NCI-H69 (cell line): ENCODE measurements at places on chromosomes 3 and 15.

DNA sequence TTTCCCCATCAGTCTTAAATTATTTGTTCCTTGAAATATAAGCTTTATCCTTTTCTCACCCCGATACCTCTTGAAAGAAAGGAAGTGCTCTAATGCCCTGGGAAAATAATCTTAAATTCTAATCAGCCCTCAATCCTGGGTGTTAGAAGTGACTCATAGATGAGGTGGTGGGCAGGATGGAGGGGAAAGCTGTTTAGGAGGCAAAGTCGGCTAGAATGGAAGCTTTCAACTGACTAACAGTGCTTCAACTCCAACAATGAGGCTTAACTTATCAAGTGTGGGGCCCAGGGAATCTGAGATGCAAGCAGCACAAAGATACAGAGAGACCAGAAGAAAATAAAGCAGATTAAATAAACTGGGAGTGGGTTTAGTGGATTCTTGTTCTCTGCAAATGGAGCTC lies 175.8 kb downstream of the EPHB1 start:
- DNase-seq: no peak

DNA sequence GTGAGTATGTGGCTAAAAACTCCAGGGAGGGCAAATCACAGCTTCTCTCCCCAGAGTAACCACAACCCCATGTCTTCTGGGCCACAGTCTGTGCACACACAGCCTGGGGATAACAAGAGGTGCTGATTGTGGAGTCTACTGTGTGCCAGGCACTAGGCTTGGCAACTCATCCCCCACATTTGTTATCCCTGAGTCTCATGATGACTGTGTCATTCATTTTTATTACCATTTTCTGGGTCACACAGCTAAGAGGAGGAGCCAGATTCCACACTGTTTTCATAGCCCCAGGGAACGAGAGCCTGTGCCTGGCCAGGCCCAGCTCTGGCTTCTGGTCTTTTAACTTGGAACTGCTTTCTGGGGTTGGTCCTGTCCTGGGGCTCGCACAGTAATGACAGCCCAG lies 34.5 kb downstream of the ESYT3 start:
- DNase-seq: peak; percentile 1

GRCh38 chr3:29773481-29773880 lies 492.6 kb downstream of the RBMS3 start:
- peak; percentile 4 for DNase-seq

- DNase-seq: no peak
These were observed 25.6 kb upstream of the EIF4A2 start for GRCh38 chr3:186757686-186758220.

GRCh38 chr3:126858401-126858800 lies 124.5 kb upstream of the PLXNA1 start:
- no peak for DNase-seq

GRCh38 chr3:78116874-78117273 lies 1077.0 kb downstream of the ROBO2 start:
- no peak for DNase-seq

DNA sequence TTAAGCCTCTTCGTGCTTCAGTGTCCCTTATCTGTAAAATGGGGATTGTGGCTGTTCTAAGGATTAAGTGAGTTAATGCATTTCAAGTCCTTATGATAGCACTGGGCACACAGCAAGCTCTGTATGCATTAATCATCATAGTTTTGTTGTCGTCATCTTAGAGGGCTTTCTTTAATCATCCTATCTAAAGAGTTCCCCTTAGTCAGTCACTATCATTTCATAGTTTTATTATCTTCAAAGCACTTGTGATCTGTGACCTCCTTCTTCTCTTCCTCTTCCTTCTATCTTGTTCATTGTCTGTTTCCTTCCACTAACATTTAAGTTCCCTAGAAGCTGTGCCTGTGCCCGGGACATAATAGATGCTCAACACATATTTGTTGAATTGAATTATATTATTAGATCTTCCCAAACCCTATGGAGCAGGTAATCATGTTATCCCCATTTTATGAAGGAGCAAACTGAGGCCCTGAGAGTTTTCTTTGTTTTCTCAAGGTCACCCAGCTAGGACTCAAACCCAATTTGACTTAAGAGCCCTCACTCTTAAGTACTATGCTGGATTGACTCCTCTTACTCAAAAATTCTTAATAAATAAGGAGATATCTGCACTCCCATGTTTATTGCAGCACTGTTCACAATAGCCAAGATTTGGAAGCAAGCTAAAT lies 24.1 kb downstream of the DUOX2 start:
- no peak for DNase-seq

DNA sequence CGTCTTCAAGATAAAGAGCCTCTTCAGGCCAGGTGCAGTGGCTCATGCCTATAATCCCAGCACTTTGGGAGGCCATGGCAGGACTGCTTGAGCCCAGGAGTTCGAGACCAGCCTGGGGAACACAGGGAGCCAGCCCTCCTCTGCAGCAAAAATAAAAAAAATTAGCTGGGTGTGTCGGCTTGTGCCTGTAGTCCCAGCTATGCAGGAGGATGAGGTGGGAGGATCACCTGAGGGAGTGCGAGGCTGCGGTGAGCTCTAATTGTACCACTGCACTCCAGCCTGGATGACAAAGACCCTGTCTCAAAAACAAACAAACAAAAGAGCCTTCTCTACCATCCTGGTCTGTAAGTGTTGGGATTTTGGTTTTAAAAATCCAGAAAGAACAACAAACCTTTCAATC lies 11.1 kb downstream of the WDR53 start:
- no peak for DNase-seq

DNA sequence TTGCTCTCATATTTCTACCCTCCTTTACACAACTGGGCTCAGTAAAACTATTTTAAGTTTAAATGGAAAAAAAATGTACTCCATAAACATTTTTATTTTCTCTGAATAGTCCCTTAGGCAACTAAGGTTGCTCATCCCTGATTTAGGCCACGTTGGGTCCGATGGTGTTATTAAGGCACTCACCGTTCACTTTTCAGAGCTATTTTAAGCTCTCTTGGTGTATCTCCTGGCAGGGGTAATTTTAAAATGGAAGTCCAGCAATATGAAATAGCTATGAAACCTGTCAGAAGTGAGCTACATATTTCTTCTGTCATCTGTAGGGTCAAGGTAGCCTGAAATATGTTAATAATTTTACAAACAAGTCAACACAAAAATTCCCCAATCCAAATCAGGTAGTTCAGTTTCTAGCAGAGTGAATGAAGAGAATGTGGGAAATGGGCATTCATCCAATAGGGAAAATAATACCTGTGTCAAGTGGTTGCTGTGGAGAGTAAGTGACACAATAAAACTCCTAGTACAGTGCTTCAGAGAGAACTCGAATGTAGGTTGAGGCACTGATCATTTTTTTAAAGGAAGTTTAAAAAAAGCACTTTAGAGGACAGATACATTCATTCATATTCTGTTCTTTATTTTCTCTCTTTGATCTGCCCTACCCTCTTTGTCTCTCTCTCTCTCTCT lies 209.3 kb upstream of the FEZF2 start:
- DNase-seq: no peak

DNA sequence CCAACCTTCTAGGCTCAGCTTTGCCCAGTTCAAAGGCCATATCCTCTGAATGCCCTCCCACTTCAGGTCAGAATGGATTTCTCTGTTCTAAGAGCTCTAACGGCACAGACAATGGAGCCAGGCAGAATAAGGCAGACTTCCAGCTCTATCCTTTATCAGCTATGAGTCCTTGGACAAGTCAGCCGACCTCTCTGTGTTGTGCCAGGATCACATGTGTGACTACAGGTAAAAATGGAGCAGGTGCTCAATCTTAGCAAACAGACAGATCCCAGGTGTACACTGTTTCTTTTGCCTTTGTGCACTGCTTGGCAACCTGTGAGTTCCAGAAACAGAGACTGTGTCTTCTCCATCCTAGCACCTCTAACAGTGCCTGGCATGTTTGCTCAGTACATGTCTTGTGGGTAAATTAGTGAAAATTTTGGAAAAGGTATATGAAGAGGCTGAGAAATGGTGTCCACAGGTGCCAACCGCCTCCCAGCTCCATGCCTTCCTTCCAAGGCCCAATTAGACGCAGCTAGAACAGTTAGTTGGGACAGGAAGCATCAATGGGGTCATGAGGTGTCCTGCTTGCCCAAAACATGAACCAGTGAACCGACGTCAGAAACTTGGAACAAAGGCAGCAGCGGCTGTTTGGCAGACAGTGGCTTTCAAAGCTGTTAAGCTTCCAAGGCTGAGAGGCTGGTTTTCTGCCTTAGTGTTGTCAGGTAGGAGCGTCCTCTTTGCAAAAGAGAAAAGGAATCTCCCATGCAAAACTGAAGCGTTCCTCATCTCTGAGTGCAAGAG lies 28.7 kb downstream of the TLE3 start:
- DNase-seq: no peak

DNA sequence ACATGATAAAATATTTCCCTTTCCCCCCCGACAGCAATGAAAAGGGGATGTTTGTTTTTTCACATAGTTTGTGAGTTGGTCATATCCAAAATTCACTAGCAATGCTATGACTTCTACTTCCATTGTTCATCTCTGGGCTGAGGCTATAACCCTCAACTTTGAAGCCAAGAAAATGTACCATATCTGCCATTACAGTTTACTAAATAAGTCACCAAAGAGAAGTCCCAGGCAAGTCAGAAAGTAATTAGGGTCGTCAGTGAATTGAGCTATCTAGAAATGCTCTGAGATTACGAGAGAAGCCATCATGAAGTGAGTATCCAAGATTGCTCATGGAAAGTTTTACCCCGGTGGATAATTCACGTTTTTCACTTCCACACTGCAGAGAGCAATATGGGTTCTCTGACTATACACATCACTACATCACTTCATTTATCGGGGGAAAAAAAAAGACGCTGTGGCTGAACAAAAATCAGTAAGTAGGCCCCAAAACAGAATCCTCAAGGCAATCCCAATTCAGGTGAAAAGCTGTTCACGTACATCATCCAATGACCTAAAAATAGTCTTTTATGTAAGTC lies 1.4 kb downstream of the PEAK1 start:
- no peak for DNase-seq

GRCh38 chr15:26615188-26615926 lies 157.5 kb downstream of the GABRB3 start:
- DNase-seq: no peak

DNA sequence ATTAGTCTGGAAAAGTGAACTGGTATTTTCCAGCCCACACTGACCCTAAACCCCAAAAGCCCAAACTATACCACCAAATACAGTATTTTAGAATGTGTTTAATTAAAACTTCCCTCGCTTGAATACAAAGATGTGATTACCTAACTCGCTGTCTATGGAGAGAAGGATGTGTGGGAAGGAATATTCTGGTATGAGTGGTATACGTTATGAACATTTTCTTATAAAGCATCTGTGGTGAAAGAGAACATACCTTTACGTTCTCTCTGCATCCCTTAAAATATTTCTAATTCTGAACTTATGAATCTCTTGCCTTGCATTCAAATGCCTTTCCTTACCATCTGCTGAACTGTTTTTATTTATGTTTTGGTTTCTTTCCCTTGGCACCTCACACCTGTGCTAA lies 201.4 kb downstream of the MBNL1 start:
- no peak for DNase-seq

DNA sequence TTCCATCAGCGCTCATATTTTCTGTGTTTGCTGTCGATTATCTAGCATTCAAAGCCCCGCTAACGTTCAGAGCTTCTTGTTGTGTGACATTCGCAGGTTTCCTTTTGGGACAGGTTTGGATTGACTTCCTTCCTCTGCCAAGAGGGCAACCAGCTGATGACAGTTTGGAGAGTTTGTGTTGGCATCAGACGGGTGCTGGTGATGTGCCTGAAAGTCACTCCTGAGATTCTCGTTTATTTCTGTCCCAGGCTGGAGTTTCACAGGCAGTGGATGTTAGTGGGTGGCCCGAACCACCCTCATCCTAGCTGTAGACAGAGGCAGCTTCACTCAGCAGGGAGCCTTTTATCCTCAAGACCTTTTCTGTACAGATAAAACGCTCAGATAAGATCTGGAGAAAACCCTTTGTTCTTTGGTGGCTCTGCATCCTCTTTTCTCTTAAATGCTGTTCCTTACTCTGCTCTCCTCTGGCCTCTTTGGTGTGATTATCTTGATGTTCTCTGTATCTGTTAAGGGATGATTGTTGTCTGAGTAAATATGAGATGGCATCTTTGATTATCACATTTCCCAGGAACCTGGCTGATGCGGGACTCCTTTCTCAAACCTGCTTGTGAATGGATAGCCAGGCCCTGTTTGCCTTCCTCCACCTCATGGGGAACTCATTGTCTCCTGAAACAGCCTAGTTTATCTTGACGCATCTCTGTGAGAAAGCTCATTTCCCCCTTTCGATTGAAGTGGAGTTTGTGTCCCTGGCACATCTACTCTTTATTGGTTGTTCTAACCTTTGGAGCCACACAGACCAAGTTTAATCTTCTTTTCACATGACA lies 35.9 kb downstream of the CGNL1 start:
- no peak for DNase-seq

- no peak for DNase-seq
These were observed 568.2 kb downstream of the TUSC7 start for GRCh38 chr3:117277816-117278215.

GRCh38 chr15:53351373-53351772 lies 408.1 kb downstream of the WDR72 start:
- peak; percentile 27 for DNase-seq

GRCh38 chr3:147380977-147381376 lies 25.4 kb downstream of the ZIC4 start:
- DNase-seq: no peak

- DNase-seq: no peak
These were observed 2.3 kb downstream of the PPP2R3A start for GRCh38 chr3:135967867-135968266.

GRCh38 chr3:133208184-133208583 lies 170.0 kb downstream of the TMEM108 start:
- peak; percentile 31 for DNase-seq

DNA sequence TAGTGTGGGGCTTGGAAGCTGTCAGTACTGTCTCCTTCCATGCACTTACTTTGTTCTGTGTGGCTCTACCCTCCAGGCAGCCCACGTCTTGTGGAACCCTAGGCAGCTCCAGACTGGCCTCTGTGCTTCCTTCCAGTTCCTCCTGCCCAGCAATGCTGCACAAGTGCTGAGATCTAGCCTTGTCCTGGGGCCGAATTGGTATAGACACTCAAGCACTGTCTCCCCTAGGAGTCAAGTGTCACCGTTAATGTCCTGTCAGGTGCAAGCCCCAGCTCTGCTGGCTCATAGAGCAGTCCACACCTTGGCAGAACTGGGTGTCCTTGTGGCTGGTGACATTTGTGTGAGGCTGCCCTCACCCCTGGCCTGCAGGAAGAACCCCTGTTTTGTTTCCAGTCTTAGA lies 130.1 kb downstream of the EEFSEC start:
- DNase-seq: no peak

GRCh38 chr3:142866841-142867631 lies 21.8 kb downstream of the PCOLCE2 start:
- peak; percentile 97 for DNase-seq

DNA sequence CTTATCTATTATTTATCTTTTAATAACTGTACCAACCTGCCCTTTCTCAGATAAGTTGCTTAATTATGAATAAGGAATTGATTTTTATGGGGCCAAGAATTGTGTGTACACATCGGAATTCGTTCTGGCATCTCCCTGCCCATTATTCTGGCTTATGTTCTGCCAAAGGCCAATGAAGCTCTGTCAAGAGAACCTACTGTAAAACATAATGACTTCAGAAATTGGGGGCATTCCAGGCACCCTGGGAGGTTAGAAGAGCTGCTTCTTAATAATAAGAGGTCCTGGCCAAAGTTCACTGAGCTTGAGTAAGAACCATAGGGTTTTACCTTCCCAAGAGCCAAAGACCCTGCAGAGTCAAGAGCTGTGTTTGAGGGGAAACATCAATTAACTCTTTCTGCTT lies 261.7 kb downstream of the SLC9A9 start:
- no peak for DNase-seq

- DNase-seq: peak; percentile 51
These were observed 60.4 kb downstream of the CACNA2D2 start for GRCh38 chr3:50442945-50443579.

- peak; percentile 35 for DNase-seq
These were observed 37.6 kb downstream of the TRA2B start for GRCh38 chr3:185900228-185900627.
